GM06990 (cell line): ENCODE measurements at places on chromosomes 5 and 9.

GRCh38 chr5:16477541-16477940, 11.9 kb upstream of the ZNF622 start:
- no peak for DNase-seq

GRCh38 chr5:83472508-83473345, 1.2 kb downstream of the VCAN start:
- peak; percentile 61 for DNase-seq

DNA sequence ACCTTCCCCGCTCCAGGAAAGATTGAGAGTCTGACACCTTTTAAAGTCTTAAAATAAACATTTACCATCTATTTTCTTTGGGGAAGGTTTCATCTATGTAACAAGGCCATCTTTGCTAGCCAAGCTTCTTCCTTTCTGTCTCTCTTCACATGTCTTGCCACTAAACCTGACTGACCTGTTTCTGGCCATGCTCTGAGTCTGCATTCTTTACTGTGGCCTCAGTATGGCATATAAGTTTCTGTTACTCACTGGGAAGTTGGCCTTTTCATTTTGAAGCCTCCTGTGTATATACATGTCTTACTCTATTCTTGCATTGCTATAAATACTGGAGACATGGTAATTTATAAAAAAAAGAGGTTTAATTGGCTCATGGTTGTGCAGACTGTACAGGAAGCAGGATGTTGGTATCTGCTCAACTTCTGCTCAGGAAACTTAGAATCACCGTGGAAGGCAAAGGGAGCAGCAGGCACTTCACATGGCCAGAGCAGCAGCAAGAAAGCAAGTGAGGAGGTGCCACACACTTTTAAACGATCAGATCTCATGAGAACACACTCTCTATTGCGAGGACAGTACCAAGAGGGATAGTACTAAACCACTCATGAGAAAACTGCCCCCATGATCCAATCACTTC, 48.1 kb downstream of the KCNV2 start:
- DNase-seq = no peak

DNA sequence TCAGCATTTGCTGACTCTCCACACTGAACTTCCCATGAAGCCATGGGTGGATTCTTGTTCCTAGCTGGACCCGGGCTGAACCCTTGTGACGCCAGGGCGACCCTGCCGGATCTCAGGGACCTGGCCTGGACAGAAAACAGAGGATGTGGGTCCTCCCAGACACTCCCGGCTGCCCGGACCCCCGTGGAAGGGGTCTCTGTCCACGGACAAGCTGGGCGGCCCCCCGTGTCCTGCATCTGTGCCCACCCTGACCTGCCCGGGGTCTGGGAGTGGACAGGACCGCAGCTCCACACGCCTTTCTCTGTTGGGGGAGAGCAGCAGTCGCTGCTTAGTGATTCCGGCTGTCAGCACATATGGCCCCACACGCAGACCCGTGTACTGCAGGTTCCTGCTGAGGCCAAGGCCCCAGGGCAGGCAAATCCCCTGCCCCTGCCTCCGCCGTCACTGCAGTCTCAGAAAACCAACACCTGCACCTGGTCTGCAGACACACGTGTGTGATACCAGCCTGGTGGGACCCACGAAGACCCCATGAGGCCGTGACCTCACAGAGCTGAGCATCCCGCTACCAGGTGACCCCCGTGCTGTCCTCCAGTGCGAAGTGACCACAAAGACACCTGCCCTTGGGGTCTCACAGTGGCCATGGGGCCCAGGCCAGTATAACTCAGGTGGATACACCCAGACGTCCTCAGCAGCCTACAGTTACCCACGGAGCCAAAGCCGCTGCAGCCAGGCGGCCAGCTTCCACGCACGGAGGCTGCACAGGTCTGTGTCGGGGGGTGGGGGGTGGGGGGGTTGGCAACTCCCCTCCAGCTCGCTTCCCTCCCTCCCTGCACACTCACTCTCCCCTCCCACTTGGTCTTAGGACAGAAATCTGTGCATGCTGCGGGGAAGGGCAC, 50.6 kb downstream of the NKD2 start:
- no peak for DNase-seq

GRCh38 chr9:97781902-97782301, 71.1 kb upstream of the FOXE1 start:
- DNase-seq = no peak

GRCh38 chr9:35728041-35728971, 3.7 kb downstream of the TLN1 start:
- DNase-seq = peak; percentile 77

- peak; percentile 39 for DNase-seq
These were observed 79.2 kb upstream of the IL7R start for GRCh38 chr5:35777358-35778087.

DNA sequence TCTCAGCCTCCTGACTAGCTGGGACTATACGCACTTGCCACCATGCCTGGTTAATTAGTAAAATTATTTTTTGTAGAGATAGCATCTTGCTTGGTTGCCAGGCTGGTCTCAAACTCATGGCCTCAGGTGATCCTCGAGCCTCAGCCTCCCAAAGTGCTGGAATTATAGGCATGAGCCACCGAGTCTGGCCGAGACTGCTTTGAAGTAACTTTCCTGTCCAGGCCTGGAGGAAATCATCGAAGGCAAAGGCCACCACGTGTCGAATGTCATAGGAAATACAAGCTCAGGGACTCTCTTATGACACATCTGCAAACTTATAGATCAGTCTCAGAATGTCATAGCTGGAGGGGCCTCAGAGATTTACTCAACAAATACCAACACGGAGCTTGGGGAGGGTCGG, 25.1 kb downstream of the RAPGEF1 start:
- no peak for DNase-seq

DNA sequence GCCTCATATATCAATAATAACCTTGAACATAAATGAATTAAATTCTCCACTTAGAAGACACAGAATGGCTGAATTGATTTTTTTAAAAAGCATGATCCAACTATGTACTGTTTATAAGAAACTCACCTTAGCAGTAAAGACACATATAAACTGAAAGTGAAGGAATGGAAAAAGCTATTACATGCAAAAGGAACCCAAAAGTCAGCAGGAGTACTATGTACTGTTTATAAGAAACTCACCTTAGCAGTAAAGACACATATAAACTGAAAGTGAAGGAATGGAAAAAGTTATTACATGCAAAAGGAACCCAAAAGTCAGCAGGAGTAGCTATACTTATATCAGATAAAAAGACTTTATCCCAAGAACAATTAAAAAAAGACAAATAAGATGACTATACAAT, 204.8 kb downstream of the TMEM161B start:
- DNase-seq = no peak

- DNase-seq = peak; percentile 59
These were observed 100.2 kb downstream of the PIK3R1 start for GRCh38 chr5:68315679-68316271.

DNA sequence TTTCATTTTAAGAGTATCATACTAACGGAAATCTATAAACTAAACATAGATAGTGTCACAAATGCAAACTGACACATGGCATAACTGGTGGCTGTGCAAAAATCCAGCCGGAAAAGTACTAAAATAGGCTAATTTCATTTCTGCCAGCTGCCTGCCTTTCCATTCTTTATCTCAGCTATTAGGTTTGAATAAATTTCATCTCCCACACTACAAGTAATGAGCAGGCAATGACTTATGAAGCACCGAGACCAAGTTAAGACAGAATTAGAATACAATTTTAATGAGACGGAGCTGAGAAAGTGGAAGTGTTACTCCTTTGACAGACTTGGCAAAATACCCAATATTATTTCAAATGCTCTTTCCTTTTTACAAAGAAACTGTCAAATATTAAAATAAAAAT, 258.8 kb upstream of the ZNF608 start:
- DNase-seq = peak; percentile 55

DNA sequence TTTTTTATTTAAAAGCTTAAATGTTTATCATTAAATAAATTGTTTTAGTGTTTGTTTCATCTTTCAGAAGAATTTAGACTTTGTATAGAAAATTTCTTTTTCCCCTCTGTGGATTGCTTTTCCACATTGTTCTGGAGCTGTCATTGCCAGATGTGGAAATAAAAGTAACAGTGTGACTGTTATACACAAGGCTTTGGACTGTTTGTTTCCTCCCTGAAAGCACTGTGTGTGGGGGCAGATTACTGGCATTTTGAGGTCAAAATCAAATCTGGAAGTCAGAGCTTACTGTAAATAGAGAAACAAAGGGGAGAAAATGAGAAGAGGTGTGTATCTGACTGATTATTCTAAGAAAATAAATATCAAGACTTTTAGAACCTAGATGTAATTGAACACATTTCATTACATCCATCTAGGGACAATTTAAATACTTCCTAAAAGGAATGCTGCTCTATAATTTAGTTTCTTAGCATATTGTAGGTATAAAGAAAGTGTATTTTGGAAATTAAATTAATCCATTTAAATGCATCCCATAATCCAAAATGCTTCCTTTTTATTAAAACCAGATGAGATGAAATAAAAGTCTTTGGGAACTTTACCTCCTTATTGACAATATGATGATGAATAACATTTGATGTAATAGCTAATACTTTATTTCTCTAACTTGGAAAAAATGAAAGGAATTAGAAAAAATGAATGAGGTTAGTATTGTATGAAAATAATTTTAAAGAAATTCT, 51.9 kb downstream of the ERCC6L2 start:
- no peak for DNase-seq

DNA sequence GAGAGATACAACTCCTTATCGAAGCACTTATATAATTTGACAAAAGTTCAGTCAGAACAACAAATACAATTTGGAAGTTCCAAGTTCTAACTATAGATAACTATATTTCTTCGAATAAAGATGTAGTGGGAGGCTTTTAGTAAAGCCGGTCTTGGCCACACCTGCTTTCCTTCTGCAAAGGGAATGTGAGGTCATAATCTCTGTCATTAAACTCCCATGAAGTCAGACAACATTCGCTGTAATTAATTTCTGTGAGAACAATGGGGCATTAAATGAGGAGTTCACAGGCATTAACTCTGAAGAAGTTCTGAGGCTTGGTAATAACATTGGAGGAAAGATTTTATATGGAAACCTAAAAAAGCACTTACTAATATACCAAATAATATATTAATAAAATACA, 67.5 kb downstream of the MCTP1 start:
- DNase-seq = no peak

- no peak for DNase-seq
These were observed 9.2 kb downstream of the DCANP1 start for GRCh38 chr5:135437796-135438560.

DNA sequence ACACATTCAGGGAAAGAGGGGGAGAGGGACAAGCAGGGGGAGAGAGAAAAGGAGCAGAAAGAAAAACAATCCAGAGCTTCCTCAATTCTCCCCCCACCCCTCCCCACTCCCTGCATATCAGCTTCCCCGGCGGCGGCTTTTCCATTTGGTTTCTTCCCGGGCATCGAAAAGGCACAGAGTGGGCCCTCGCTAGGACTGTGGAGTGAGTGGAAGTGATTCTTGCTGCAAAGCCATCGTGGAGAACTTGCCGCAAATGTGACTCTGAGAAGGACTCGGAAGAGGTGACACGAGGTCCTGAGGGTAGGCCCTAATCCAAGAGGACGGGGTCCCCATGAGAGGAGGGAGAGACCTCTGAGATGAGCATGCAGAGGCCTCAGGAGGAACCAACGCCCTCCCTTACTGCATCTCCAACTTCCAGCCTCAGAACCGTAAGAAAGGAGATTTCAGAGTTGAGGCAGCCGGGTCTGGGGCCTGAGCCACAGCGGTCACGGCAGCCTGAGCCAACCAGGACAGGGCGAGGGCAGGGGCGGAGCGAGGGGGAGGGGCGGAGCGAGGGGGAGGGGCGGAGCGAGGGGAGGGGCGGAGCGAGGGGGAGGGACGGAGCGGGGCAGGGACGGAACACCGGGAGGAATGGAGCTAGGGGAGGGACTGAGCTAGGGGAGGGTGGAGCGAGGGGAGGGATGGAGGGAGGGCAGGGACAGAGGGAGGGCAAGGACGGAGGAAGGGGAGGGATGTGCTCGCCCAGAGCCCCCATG, 21.2 kb upstream of the SARDH start:
- no peak for DNase-seq

DNA sequence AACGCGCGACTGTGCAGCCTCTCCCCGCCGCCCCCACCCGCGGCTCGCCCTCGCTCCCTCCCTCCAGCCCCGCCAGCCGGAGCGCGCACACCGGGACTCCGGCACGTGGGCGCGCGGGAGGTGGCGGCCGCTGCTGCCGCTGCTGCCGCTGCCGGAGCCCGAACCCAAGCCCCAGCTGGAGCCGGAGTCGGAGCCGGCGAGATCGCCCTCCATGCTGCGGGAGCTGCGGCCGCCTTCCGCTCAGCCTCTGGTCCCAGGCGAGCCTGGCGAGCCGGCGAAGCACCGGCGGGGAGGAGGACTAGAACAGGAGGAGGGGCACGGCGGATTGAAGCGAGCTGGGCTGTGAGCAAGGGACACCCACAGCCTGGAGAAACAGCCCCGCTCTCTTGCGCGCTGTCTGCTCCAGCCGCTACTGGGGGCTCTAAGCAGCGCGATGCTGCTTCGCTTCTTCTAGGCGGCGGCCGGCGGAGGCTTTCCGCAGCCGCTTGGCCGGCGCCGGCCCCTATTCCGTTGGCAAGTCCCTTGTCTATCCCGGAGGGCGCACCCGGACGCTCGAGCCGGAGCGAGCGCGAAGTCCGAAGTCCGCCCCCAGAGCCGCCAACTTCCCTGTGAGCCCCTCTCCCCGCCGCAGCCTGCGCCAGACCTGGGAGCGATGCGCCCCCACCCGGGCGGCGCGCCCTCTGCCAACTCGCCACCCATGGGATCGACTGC, 598.7 kb upstream of the SGCD start:
- DNase-seq = no peak

DNA sequence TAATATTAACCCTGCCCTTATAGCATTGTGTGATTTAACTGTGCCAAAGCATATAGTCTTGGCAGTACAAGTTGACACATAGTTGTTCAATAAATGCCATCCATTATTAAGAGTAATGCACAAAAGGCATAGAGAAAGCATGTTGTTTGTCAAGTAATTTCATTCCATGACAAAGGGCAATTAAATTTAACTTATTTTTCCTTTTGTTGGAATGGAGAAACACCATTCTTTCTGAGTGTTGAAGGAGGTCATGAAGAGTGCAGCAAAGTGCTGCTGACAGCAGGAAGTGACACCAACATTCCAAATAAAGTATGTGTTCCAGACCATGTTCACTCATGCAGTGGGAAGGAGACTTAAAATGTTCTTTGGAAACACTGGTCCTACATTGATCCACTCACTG, 29.1 kb downstream of the ANKDD1B start:
- no peak for DNase-seq

- DNase-seq = no peak
These were observed 53.8 kb upstream of the ZNF622 start for GRCh38 chr5:16519435-16519834.

- DNase-seq = peak; percentile 18
These were observed 560 bp downstream of the SCAI start for GRCh38 chr9:125142560-125143376.
